Naive thymus-derived CD8-positive, alpha-beta T cell (primary cell): ENCODE measurements at places on chromosomes 2 and 18.
A peak's percentile ranks its signal among the peaks of the same experiment; 100 is the strongest.

- DNase-seq: no peak
Observed at GRCh38 chr2:36781907-36782720, 85.6 kb downstream of the VIT start.

DNA sequence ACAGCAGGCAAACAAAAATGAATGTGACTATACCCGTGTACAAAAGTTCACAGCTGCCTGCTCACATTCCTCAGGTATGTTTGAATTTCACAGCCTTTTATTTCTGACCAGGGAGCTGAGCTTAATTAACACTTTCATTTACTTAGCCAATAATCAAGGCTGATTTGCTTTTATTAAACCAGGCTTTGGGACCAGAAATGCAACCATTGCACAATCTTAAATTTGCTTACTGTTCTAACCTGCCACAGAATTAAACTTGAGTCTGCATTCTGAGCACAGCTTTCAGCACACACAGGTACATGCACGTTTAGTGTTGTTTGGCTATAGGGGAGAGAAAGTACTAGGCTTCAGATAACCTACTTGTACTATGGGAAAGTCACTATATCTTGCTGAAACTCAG, 372.4 kb upstream of the ATP5MC3 start:
- no peak for DNase-seq

GRCh38 chr2:233178994-233179847, 72.3 kb upstream of the ATG16L1 start:
- DNase-seq: no peak

GRCh38 chr2:233354971-233355574, 779 bp downstream of the DGKD start:
- peak; percentile 25 for DNase-seq

- DNase-seq: no peak
Observed at GRCh38 chr2:98859323-98859722, 76.7 kb downstream of the CRACDL start.

DNA sequence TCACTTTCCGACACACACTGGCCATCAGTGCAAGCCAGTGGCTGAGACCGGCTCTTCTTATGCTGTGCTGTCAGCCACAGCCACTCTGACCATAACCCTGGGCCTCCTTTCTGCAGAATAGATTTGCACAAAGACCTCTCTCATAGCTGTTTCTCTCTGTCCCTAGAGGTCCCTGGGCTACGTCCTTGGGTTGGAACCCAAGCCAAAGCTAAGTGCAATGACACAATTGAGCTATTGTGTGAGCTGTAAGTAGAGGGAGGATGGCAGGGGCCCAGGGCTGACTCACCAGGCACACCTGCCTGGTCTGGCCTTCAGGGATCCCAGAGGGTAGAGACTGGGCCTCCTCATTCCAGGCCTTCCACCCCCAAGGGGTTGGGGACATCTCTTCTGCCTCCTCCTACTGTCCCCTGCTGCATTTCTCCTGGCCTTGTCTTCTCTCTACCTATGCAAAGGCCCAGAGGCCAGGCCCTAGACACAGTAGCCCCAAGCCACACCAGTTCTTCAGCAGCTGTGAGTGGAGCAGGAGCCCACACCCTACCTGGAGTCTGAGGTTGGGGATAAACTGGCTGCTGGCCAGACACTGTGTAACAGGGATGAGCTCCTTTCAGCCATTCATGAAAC, 174.6 kb downstream of the NCK2 start:
- no peak for DNase-seq

- DNase-seq: no peak
Observed at GRCh38 chr2:72144274-72144631, 3.4 kb downstream of the CYP26B1 start.

- DNase-seq: no peak
Observed at GRCh38 chr2:23901966-23902846, 24.7 kb downstream of the ATAD2B start.

GRCh38 chr2:219272995-219273394, 6.2 kb upstream of the DNAJB2 start:
- DNase-seq: no peak

DNA sequence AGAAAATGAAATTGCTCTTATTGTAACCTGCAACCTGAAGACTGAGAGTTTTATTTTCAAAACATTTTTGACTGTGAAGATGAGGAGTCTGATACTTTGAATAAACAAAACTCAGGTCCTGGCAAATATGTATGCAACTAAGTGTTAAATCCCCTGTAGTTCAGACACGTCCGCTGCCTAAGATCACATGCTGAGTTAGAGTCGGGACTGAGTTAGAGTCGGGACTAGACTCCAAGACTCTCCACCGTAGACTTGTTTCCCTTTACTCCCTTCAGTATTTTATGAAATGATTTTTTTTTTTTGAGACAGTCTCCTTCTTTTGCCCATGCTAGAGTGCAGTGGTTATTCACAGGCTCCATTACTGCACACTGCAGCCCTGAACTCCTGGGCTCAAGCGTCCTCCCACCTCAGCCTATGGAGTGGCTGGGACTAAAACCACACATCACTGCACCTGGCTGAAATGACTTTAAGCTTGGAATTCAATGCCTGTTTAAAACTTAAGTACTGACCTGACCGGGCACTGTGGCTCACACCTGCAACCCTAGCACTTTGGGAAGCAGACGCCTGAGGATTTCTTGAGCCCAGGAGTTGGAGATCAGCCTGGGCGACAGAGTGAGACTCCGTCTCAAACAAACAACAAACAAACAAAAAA, 28.0 kb upstream of the PMAIP1 start:
- no peak for DNase-seq

DNA sequence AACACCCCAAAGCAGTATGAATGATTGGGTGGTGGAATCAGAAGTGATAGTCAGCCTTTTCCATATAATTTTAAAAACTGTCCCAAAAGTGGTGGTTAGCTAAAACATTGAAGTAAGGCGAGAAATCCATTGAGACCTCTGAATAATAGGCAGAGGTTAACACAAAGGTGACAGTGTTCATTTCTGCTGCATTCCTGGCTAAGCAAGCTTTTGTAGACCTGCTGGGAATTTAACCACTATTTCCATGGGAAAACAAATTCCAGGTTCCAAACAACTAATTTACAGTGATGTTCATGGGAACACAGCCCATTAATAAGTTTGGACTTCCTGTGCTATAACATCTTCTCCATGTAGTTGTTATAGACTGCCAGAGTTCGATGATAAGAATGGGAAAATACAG, 6.3 kb upstream of the INO80D start:
- no peak for DNase-seq

DNA sequence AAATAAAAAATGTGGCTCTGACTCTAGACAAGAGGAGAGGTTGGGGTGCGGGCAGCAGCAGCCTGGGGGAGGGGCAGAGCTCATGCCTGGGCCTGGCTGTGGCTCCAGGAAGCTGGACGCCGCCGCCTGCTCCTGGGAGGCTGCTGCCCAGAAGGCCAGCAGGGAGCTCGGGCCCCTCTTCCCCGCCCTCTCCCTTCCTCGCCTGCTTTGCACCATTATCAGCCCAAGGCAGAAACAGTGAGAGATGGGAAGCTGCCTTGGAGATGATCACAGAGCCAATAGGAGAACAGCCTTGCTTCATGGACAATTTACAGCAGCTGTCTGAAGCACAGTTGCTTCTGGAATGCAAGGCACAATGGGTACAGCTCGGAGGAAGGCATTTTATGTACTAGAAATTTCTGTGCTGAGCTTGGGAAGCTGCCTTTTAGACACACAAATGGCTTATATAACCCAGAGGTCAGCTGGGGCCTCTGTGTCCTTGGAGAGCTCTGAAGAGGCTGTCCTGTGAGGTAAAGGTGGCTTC, 55.3 kb upstream of the AFF3 start:
- DNase-seq: no peak
